CD4-positive, alpha-beta T cell treated with Interleukin-4 for 4 hours (primary cell): ENCODE measurements at places on chromosomes 16 and 17.

DNA sequence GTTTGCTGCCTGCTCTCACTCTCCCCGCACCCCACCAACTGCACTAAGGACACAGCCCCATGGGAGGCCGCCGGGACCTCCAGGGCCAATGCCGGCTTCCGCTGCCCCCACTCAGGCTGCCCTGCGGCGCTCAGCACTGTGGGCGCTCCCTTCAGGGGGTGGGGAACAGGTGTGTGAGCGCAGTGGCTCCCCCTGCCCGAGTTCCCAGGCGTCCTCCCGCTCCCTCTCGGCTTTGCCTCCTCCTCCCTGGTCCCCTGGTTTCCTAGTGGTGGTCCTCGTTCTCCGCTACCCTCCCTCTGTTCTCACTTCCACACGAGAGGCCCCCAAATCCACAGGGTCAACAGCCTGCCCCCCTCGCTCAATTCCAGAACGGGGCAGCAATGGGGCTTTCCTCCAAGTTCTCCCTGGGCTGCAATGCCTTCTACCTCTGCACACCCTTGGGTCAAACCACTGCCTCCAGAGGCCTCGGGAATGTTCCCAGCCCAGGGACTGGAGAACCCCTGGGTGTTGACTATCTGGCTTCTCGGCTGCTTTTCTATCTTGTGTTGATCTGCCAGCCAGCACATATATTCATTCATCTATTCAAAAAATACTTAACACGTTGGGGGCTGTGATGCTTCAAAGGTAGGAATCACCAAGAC, 9.9 kb downstream of the FOXJ1 start:
- no peak for DNase-seq

GRCh38 chr16:48575471-48576050, 34.4 kb downstream of the N4BP1 start:
- DNase-seq: no peak

DNA sequence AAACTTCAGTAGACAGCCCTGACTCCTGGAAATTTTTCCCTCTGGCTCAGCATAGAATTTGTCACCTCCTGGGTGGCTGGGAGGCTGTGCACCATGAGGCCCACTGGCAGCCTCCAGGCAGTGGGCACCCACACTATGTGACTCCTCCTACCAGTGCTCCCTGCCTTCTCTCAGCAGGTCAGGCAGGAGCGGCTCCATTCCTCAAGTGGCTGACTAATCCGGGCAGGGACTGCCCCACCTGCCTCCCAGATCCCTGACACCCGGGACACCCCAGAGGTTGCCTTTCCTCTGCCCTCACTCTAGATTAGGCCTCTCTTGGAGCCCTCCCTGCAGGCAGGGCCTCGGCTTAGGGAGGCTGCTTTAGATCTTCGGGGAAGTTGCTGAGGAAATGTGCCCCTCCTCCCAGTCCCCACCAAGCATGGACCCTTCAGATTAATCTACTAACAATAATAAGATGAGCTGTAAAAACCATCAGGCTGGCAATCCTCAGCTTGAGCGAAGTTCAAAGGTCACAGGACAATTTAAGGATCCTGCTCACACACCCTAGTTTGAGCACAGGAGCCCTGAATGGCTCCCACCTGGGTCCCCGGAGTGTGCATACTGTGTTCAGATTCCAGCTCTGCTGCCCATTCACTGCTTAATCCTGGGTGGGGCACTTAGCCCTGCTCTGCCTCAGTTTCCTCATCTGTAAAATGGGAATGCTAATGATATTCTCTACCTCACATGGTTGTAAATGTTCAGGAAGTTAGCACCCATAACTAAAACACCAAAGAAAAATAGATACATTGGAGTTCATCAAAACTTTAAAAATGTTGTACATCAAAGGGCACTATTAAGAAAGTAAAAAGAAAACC, 10.0 kb upstream of the MYCBPAP start:
- DNase-seq: no peak

GRCh38 chr17:39999067-39999466, 16.2 kb upstream of the CSF3 start:
- DNase-seq: no peak

DNA sequence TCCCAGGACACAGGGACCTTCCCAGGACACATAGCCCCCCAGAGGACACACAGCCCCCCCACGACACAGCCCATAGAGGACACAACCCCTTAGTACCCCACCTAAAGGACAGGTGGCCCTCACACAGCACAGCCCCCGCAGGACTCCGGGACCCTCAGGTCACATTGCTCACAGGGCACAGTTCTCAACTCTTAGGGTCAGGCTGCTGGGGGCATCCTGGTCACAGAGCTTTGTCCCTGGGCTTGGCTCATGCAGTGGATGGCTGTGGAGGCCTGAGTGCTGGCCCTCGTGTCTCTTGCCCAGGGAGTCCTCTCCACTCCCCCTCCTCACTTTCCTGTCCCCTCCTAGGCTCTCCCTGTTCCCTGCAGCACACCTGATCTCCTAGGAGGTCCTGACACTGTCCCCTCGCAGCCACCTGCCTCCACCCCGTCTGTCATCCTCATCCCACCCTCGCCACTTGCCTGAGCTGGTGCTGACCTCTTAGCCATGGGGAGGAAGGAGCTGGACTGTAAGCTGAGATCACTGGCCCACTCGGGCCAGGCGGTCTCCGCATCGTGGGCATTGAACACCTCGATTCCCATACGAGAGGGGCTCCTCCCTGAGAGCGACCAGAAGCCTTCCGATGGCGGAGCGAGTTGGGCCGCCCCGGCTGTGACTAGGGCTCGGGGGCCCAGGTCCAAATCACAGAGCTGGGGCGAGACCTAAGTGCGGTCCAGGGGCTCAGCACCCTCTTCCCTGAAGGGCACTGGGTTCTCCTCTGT, 1.4 kb upstream of the WDR45B start:
- DNase-seq: no peak

DNA sequence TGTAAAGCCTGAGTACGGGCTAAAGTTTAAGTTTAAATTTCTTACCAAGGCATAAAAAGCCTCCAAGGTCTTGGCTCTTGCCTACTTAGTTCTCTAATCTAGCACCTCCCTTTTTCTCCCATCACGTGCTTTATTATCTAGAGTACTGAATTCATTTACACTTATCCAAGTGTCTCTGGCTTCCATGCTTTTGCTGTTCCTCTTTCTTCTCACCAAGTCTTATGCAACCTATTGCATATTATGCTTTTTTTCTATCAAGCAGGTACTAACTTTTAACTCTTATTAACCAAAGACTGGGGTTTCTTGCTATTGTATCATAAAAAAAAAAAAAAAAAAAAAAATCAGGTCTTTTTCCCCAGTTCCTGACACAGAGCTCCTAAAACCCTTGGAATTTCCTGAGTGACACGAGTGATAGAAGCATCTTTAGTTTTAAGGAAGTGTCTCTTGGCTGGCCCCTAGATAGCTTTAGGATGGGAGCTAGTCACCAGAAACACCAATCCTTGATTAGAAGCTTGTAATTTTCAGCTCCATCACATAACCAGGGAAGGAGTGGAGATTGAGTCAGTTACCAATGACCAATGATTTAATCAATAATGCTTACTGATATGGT, 44.9 kb downstream of the SSH2 start:
- no peak for DNase-seq

DNA sequence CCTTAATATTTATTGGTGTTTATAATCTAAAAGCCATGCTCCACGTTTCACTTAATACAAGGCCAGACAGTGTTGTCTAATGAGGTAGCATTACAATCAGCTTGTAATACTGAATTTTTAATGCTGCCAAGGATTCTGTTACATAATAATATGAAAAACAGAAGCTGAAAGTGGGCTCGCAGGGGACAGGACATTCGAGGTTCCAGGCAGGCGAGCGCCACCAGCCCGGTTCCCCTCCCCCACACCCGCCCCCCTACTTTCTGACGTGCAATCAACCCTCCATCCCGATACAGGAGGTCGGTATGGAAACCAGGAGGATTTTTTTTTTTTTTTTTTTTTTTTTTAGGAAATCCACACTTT, 6.2 kb upstream of the ZFHX3 start:
- DNase-seq: no peak

DNA sequence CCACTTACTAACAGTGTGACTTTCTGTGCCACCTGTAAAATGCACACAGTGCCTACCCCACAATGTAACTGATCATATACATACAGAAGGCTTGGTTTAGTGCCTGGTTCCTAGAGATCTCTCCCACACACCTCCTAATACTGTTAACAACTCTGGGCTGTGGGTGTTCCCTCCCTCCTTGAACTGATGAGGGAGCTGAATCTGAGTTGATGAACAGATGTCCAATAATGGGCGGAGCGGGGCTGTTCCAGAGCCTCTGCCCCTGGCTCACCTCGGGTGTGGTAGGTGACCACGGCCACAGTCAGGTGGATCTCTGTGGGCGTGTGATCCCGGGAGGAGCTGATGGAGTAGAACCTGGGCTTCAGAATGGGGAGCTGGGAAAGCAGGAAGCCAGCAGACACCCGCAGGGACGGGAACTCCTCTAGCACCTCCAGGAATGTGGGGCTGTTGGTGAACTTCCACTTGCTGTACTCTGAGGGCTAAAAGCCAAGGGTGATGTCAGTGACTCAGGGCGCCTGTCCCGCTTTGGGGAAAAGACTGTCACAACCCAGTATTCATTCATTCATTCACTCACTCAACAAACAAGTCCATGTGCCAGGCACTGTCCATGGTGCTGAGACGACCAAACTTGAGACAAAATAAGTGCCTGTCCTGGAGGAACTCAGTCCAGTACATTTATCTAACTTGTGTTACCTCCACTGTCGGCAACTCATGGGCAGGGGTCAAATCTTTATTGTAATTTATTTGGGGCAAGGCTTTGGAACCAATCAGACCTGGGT, 37.6 kb downstream of the NOS2 start:
- DNase-seq: no peak

GRCh38 chr17:71229070-71229469, 891.8 kb upstream of the SOX9 start:
- no peak for DNase-seq

GRCh38 chr16:1287982-1288670, 21.3 kb upstream of the UBE2I start:
- no peak for DNase-seq

GRCh38 chr16:31880322-31880979, 6.8 kb downstream of the ZNF267 start:
- peak; percentile 74 for DNase-seq

- DNase-seq: no peak
Observed at GRCh38 chr17:47318197-47318918, 5.4 kb upstream of the EFCAB13 start.

- no peak for DNase-seq
Observed at GRCh38 chr16:82699711-82700495, 73.1 kb downstream of the CDH13 start.

DNA sequence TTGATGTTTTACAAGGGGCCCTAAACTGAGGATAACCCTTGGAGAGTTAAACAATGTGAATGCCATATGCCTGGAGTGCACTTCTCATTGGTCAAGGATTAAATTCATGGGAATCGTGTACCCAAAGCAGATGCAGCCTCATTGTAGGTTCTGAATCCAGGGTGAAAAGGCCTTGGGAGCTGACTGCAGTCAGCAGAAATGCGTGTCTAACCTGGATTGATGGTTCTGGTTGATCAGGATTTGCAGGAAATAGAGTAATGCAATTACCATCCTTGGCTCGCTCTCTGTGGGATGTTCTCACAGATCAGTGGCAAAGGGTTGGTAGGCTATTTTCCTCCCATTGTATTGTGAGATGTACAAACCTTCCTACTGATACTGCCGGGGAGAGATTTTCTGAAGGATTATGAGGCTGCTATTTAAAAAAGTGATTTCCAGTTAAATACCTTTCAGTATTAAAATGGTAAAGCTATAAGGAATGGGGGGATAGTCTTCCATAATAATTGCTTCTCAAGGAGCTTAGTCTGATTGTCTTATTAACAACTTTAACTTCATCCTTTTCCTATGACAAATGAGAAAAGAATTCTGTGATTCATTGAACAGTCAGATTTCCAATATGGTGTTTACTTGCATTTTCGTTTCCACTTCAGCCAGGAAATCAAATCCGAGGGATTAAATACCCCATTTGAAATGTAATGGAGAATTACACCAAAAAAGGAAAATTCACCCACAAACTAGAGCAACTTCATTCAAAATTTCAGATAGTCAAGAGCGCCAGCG, 1028.1 kb upstream of the EEF2KMT start:
- DNase-seq: no peak

- DNase-seq: no peak
Observed at GRCh38 chr17:17429222-17429621, 47.6 kb upstream of the MED9 start.

GRCh38 chr17:6666557-6666956, 15.0 kb downstream of the C17orf100 start:
- DNase-seq: no peak

GRCh38 chr17:68356949-68357455, 65.7 kb downstream of the ARSG start:
- no peak for DNase-seq
